ENCODE measurements at places on chromosomes 1 and 21.
A peak's percentile ranks its signal among the peaks of the same experiment; 100 is the strongest.

DNA sequence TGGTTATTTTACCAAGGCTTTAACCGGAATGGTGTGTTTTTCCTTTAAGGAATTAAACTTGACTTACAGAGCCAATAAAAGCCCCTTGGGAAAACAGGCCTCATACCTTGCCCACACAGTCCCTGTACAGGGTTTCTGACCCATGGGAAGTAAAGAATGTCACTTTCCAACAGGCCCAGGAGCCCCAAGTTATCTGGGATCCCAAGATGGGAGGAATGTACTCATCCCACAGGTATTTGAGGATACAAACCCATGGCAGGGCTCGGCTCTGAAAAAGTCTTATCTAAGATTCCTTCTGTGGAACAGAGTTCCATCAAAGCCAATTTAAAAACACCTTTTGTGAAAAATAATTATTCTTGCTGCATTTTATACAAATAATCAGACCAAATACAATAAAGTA is 15.3 kb upstream of the COX20 start:
- DNase-seq: no peak

DNA sequence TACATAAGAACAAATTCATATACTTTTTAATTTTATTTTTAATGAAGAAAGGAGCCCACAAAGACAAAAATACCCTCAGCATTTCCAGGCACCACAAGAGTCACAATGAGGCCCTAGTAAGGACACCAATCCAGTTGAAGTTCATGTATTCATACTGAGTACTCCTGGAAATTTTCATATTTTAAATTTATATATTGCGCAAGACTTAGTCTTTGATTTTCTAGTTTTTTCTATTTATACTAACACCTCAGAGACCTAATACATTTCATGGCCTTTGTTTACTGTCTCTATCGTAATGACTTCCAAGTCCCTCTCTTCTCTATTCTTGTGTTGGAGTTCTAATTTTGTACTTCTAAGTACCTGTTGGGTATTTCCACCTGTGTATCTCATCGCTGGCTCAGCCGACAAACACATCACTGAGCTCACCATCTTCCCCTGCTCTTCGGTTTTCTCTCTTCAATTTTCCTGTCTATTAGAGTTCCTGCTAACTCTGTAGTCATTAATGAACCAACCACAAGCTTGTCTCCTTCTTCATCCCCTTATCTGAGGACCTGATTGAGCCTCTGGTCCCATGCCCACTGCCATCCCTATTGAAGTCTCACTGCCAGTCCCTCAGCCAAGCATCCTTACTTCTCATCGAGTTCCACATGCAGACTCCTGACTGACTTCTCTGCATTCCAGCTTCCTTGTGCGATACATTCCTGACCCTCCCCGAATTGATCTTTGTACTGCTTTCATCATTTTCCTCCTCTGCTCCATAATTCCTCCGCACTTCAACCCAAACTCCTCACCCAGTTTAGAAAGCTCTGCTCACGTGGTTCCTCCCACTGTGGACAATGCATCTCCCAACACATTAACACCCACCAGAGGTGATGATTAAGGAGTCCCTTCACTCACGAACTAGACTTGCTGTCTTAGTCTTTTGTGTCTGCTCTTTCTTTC is 17.3 kb upstream of the IRF2BP2 start:
- no peak for DNase-seq

- no peak for DNase-seq
These were observed 481.3 kb downstream of the CAMTA1 start for GRCh38 chr1:7266561-7266960.

DNA sequence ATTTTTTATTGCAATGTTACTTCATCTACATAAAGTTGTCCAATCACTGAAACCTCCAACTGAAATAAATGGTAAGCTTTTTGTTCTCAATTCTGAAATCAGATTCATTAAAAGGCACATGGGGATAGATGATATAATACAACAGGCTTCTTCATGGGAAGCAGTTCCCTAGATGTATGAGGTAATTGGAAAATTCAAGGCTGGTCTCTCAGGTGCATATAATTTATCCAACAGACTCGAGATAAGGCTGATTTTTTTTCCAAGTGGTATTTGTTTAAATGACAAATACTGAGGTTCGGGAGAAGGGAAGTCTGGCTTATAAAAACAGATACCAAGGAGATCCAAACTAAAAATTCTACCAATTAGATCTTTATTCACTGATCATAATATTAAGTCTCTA is 14.2 kb downstream of the TRIM45 start:
- DNase-seq: no peak

DNA sequence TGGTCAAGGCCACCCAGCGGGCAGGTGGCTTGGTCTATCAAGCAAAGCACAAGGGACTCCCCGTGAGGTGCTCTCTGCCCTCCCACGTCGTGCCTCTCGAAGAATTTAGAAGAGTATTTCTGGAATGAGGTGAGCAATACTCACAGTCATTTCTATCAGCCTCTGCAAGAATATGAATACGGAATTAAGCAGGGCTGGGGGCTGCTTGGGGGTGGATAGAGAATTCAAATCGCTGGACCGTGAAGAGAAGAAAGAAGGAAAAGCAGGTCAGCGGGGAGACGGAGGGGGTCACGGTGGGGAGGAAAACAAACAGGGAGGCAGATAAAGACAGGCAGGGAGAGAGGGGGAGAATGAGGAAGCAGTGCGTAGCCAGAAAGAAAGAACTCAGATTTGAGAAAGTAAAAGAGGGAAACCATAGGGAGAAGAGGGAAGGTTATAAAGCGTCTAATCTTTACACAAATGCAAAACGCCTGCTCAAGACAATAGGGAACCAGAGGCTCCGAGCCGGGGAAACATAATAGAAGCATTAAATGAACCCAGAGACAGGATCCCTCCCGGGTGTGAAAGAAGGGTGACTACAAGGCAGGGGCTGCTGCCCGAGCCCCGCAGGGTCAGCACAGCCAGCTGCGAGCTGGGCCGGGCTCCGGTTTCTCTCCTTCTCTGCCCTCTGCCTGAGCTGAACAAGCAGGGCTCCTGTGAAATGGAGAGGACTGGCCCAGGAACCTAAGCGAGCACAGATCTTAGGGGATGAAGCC is 2.1 kb upstream of the EDN2 start:
- DNase-seq: peak; percentile 80

All from GM13977 (cell line).